ENCODE measurements at places on chromosomes 5 and 9. TPM values are rescaled to one million over a fixed set of nuclear protein-coding genes. Genes with fewer than 3 reads are reported as not detected.

Gene NR5A1
- total RNA-seq = not detected

DNA sequence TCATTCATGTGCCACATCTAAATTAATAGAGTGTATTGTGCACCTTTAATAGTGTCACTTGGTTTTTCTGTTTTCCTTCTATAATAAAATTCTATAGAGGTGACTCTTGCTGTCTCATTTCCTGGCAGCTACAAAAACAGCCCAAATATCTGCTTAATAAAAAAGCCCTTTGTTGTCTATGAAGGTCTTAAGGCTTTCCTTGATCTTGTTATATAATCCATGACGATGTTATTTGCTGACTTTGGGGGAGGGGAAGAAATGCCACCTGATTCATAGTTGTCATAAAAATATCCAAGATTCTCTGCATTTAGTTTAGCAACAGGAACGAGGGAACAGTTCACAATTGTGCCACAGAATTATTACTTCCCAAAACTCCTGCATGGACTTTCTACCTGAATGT is 31.3 kb downstream of the CPEB4 start:
- H3K4me1 ChIP-seq = peaks cover 22% of the 10 kb centered on the region
- H3K27me3 ChIP-seq = no peaks in the 10 kb centered on the region
- H3K36me3 ChIP-seq = no peaks in the 10 kb centered on the region
- H3K27ac ChIP-seq = no peak overlapping the region

Gene SH3RF2
- 49.4 TPM for total RNA-seq

Gene ANGPTL2
- total RNA-seq = not detected

GRCh38 chr5:32044434-32044833 is 129.7 kb downstream of the GOLPH3 start:
- H3K27ac ChIP-seq = no peak overlapping the region
- no peak for DNase-seq
- no peak overlapping the region for H3K4me3 ChIP-seq
- no peaks in the 10 kb centered on the region for H3K36me3 ChIP-seq
- peaks cover 12% of the 10 kb centered on the region for H3K4me1 ChIP-seq
- H3K27me3 ChIP-seq = no peaks in the 10 kb centered on the region

DNA sequence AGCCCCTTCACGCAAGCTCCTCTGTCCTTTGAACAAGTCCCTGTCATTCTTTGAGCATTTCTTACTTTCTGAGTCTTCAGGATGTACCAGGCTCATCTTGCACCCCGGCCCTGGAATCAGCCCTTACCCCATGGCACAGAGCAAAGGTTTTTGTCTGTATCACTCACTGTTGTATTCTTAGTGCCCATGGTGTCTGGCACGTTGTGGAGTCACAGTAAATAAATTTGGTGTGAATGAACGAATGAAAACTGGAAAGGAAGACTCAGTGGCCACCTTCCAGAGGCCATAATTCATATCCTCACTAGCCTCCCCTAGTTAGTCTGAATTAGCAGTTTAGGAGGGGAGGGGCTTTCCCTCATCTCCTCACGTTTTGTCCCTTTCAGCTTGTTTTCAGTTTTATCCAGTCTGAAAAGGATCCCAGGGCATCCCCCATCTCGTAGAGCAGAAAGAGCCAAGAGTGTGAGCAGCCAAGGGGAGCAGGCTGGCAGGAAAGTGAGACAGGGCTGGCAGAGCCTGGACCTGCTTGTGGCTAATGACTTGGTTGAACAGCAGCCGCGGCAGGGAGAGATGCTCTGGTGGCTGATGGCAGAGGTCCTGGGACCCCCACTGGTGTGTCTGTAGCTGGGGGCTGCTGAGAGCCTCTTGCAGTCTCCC is 42.7 kb downstream of the ZNF618 start:
- H3K4me1 ChIP-seq = no peaks in the 10 kb centered on the region
- no peaks in the 10 kb centered on the region for H3K27me3 ChIP-seq
- DNase-seq = no peak

GRCh38 chr5:159448-160172 is 31.7 kb upstream of the LRRC14B start:
- H3K4me3 ChIP-seq = no peak overlapping the region
- no peak for DNase-seq
- H3K27me3 ChIP-seq = no peaks in the 10 kb centered on the region
- H3K36me3 ChIP-seq = no peaks in the 10 kb centered on the region
- peak overlapping the region; percentile 45 for H3K27ac ChIP-seq

DNA sequence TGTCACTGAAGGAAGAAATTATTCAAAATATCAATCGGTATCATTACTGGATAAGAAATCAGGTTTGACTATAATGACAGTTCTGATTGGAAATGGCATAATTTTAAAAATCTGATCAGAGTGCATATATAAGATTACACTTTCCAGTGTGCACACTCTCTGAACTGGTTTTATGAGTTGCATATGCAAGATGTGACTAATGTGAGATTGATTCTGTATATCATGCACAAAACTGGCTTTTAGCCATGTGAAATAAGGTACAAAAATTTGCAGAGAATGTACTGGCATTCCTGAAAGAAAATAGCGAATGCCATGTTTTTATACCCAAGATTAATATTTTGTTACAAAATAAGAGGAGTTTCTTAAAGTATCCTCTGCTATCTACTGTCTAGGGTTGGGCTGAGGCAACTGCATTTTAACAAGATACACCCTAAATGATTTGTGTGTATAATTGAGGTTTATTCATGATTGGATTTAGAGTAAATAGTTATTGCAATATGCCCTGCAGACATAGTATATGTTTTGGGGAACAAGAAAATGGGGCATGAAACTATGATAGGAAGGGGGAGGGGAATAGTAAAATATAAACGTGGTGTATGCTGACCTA is 70.7 kb downstream of the LNPEP start:
- no peaks in the 10 kb centered on the region for H3K27me3 ChIP-seq
- H3K27ac ChIP-seq = no peak overlapping the region
- 0 out of 2 replicates have a peak, but pooled peaks cover 1% of the 10 kb centered on the region for H3K36me3 ChIP-seq
- H3K4me3 ChIP-seq = no peak overlapping the region

Gene TEX10
- 31.1 TPM for total RNA-seq

Gene SLC4A9
- total RNA-seq = 0.35 TPM

Gene TXNDC8
- not detected for total RNA-seq

Gene IFNA13
- total RNA-seq = not detected

Gene EIF4EBP3
- total RNA-seq = 7.6 TPM

GRCh38 chr5:132419502-132420468 is 50.3 kb downstream of the SLC22A5 start:
- DNase-seq = peak; percentile 84
- peak overlapping the region; percentile 15 for H3K27ac ChIP-seq
- peaks cover 25% of the 10 kb centered on the region for H3K4me1 ChIP-seq
- H3K27me3 ChIP-seq = no peaks in the 10 kb centered on the region
- no peak overlapping the region for H3K4me3 ChIP-seq

- DNase-seq = no peak
- no peaks in the 10 kb centered on the region for H3K4me1 ChIP-seq
- H3K36me3 ChIP-seq = no peaks in the 10 kb centered on the region
- no peaks in the 10 kb centered on the region for H3K27me3 ChIP-seq
- no peak overlapping the region for H3K27ac ChIP-seq
These were observed 245.8 kb upstream of the PCSK5 start for GRCh38 chr9:75644649-75645048.

DNA sequence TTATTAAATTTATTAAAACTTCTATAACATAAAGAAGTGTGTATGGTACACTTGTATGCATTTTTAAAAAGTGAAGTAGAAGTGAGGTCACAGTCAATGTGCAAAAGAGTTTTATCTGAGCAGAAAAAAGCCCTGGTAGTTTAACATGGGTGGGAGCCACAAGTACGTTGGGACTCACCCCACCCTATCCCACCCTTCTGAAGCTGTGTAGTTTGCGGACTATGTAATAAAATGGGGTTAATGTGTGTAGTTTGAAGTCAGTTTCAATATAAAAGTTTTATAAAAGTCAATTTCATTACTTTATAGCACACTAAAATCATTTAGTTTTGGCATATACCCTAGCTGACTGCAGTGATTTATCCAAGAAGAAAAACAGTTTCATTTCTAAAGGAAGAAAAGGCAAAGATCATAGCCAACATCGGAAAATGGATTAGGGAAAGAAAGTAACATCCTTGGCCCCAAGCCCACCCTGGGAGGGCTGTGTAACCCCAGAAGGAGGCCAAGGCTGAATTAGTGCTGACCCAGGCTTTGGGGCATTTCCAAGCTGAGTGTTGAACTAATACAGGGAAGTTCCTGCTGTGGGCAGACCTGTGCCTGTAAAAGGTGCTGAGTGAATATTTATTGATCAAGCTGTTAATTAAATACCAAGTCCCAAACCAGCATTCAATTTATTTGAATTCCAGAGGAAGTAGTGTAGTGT is 398.6 kb upstream of the ADAMTSL1 start:
- no peaks in the 10 kb centered on the region for H3K36me3 ChIP-seq
- DNase-seq = no peak
- H3K4me1 ChIP-seq = no peaks in the 10 kb centered on the region
- no peak overlapping the region for H3K27ac ChIP-seq
